ENCODE measurements at places on chromosomes 11 and 22.

GRCh38 chr11:119188887-119189286, 3.6 kb downstream of the NHERF4 start:
- no peak for DNase-seq

GRCh38 chr11:12211331-12212065, 101.1 kb downstream of the MICAL2 start:
- no peak for DNase-seq

DNA sequence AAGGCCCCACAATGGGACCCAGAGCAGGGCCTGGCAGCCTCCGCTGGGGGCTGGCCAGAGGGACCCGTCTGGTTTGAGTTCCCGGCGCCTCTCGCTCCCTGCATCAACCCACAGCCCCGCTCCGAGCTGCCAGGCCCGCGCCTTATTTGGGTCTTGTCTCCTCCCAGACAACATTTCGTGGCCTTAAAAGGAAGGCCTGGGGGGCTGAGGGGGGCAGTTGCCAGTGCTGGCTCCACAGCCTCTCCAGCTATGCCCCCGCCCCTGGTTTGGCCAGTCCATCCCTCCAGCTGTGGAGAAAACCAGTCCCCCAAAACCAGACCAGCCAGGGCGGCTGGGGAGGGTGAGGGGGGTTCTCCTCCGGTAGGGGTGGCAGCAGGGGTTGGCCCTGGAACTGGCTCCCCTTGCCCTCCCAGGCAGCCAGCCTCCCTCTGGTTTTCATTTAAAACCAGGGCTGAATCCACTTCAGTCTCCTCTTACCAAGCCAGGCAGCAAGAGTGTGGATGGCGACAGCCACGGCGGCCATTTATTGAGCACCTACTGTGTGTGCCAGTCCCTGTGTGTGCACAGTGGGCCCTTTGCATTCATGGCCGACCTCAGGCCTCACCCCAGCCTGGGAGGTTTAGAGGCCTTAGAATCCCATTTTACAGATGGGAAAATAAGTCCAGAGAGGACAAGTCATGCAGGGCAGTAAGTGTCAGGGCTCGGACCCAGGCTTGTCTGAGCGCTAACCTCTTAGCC, 18.6 kb downstream of the EMID1 start:
- no peak for DNase-seq

DNA sequence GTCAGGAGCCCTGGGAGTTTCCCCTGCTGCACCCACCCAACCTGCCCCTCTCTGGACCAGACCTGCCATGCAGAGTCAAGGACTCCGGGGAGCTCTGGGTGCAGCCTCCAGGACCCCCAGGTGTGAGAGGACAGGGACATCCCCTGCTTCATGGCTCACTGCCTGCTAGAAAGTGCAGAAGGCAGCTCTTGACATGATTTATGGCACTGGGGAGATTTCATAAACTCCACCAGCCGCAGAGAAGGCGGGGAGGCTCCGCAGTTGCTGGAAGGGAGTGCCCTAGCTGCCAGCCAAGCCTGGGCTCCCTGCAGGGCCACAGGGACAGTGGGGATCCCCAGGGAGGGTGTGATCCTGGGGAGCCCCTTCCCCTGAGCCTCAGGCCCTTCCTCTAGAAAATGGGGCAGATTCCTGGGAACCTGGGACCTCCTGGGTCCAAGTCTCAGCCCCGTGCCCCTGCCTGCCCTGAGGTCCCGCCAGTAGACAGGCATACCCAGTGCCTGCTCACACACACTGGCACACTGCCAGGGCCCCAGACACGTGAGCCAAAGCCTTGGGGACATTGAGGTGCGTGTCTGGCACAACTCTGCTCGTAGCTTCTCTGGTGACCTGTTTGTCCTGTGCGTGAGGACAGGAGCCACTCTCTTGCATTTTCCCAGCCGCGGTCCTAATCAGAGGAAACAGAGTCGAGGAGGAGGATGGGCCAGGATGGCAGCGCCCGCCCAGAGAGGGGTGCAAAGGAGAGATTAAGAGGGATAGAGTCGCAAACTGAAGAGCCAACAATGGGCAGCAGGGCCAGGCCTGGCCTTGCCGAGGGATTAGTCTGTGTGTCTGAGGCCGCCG, 13.8 kb downstream of the CABP7 start:
- peak; percentile 42 for DNase-seq

DNA sequence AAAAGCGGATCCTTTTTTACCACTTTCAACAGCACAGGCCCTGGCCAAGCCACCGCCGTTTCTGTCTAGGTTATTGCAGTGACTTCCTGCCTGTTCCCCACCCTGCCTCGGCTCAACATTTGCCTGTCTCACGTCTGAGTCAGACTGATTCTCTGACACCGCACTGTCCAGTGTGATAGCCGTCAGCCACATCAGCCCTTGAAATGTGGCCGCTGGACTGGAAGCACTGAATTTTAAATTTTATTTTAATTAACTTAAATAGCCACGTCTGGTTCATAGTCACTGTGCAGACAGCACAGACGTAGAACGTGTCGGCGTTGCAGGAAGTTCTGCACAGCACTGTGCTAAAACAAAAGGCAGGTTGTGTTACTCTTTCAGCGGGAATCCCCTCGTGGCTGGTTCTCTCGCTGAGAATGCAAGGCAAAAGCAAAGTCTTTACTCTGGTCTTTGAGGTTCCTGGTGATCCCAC, 56.3 kb upstream of the ADSL start:
- peak; percentile 62 for DNase-seq

DNA sequence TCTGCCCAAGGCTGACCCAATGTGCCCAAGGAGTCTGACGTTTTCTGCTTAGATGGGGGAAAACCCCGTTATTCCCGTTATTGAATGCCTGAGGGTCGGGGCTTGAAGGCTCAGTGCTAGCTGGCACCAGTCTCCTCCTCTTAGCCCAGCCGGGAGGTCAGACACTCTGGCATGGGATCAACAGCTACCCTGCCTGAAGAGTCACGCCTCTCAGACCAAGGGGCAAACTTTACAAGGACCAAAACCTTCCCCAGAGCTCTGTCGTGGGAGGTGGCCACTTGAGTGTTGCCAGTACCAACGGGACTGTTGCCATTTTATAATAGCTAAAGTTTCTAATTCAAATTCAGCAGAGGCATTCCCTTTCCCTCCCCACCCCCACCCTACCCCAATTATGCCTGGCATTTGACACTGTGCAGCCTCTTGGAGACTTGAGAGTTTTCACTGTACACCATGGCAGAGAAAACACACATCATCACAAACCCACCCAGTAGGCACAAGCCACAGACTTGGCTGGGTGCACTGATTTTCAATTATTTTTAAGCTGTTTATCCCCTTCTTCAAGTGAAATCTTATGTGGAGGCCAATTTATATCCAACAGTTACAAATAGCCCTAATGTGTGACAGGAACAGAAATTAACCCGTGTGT, 137.5 kb upstream of the SYT13 start:
- DNase-seq: no peak

- DNase-seq: no peak
Measured at GRCh38 chr11:131300439-131300717, 70.0 kb upstream of the NTM start.

- no peak for DNase-seq
Measured at GRCh38 chr22:37186997-37187522, 987 bp downstream of the C1QTNF6 start.

DNA sequence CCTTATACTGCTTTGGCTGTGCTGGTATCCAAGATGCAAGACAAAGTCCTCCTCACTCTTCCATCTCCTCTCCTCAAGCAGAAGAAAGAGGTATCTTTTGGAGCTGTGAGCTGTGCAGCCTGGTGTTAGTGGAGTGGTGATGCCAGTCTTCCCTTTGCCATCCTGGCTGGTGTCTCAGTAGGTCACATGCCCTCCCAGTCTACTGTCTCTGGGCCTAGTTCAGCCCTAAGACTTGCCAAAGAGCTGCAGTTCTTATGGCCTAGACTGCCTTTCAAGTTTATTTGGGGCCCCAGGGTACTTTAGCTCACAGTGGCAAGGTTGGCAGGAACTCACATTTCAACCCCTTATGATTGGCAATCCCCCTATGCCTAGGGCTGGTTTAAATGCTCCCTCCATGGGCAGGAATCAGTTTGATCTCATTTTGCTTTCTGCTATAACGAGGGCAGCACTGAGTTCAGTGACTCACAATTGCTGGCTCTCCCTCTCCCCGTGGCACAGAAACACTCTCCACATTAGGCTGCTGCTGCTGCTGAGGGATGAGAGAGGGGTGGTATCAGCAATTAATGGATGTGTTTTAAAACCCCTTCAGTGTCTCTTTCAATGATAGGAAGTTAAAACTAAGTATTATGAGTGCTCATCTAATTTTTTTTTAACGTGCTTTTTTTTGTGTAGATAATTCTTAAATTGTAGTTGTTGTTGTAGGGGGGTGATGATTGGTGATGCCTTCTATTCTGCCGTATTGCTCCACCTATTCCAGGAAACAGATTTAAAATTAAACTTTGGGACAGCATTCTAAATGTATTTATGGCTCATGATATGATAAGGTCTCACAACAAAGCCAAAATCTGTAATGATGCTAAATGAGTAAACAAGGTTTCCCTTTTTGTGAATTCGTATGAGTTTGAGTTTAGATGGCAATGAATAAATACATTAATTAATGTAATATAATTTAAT, 1295.0 kb downstream of the JRKL start:
- DNase-seq: no peak

- DNase-seq: no peak
Measured at GRCh38 chr22:27827604-27828587, 26.3 kb upstream of the MN1 start.

DNA sequence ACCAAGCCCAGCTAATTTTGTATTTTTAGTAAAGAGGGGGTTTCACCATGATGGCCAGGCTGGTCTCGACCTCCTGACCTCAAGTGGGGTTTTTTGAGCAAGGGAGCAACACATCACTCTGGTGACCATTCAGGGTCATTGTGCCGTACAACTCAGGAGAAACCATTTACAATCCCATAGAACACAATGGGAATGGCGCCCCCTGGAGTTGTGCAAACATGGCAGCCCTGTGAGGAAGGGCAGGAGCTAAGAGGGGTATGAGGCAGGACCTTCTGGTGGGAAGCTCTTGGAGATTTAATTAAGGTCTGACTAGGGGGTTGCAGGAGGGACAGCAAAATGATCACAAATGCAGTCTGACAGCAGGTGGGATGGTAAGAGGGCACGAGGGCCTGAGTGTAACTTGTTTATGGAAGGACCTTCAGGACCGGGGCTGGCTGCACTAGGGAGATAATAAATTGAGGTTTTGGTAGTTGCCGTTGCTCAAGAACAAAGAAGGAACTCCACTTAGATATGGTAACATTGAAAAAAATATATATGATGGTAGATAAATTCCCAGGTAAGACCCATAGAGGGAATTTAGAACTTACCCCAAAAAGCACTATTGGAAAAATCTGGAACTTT, 9.1 kb upstream of the CSF2RB start:
- no peak for DNase-seq

Data from GM06990 (cell line).